ENCODE measurements at places on chromosomes 4 and X. TPM values are rescaled to one million over a fixed set of nuclear protein-coding genes. Genes with fewer than 3 reads are reported as not detected.

Gene STATH
- not detected for polyA plus RNA-seq

Gene HELT
- not detected for polyA plus RNA-seq

Gene WNK3
- polyA plus RNA-seq: 0.43 TPM

Gene TAPT1
- 7.0 TPM for polyA plus RNA-seq

Gene GLUD2
- not detected for polyA plus RNA-seq

Gene TEX13C
- polyA plus RNA-seq: not detected

Gene STARD8
- polyA plus RNA-seq: 1.9 TPM

Gene PABPC4L
- polyA plus RNA-seq: 0.23 TPM

Gene SPP1
- polyA plus RNA-seq: 89.2 TPM

Gene SSX3
- not detected for polyA plus RNA-seq

Gene METAP1
- polyA plus RNA-seq: 40.2 TPM

Gene XG
- 4.4 TPM for polyA plus RNA-seq

Gene TRIM60
- not detected for polyA plus RNA-seq

Gene MMRN1
- 0.10 TPM for polyA plus RNA-seq

Gene RNF175
- polyA plus RNA-seq: not detected

Gene NSG1
- polyA plus RNA-seq: not detected

Gene DDIT4L
- polyA plus RNA-seq: 1.5 TPM

Gene ADH1C
- 2.8 TPM for polyA plus RNA-seq

Gene UGT8
- polyA plus RNA-seq: not detected

Gene TCEAL9
- 178 TPM for polyA plus RNA-seq

All from aorta (tissue), 5 donors.